ENCODE measurements at places on chromosomes 11 and 22.

- DNase-seq: no peak
Measured at GRCh38 chr11:61555051-61555969, 25.6 kb downstream of the SYT7 start.

DNA sequence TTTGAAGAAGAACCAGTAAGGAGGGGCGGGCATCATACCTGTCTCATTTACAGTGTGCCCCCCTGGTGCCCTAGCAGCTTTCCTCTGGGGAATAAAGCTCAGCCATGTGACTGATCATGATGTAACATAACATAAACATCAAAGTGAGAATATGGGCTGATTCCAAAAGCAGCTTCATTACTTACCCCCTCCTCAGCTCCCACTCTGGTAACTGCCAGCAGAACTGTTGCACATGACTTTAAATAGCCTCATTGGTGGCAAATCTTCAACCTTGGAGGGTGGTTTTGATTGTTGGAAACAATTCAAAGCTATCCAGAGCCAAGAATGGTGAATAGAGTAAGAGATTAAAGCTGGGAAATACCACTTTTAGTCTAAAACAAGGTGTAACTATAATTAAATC is 384.6 kb downstream of the BUD13 start:
- no peak for DNase-seq

DNA sequence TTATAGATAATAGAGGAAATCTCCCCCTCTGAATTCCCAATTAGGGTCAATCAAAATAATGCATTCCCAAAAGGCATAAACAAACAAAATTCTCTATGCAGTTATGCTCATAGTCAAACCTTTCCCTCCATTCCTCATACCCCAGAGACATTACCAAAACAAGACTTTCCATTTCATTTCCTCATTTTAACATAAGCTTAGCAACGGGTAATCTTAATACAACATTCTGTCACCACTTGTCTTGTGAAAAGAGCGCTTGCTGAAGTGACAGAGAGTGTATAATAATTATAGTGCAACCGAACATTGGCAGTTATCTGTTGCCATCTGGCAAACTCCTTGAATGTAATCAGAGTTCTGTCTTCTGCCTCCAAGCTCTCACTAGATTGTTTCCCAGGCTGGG is 1.2 kb upstream of the SLN start:
- DNase-seq: no peak

DNA sequence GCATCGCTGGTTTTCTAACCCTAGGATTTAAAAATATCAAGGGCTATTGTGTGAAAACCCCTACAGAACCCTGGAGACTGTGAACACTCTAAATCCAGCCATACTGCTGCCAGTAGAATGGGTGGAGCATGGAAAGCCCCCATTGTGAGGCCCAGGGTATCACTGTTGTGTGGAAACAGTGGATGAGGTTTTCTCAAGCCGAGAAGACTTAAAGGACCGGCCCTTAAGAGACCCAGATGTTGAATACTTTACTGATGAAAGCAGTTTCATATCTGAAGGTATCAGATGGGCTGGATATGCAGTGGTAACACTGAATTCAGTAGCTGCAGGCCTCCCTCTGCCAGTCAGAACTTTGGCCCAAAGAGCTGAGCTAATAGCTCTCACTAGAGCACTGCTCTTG is 41.6 kb upstream of the GLYAT start:
- no peak for DNase-seq

- no peak for DNase-seq
Measured at GRCh38 chr11:126680131-126680530, 320.4 kb downstream of the KIRREL3 start.

GRCh38 chr11:468493-468892 is 18.4 kb downstream of the PTDSS2 start:
- DNase-seq: no peak

GRCh38 chr11:70578371-70578770 is 180.0 kb downstream of the CTTN start:
- no peak for DNase-seq

GRCh38 chr22:31627223-31627731 is 34.7 kb downstream of the PISD start:
- no peak for DNase-seq

DNA sequence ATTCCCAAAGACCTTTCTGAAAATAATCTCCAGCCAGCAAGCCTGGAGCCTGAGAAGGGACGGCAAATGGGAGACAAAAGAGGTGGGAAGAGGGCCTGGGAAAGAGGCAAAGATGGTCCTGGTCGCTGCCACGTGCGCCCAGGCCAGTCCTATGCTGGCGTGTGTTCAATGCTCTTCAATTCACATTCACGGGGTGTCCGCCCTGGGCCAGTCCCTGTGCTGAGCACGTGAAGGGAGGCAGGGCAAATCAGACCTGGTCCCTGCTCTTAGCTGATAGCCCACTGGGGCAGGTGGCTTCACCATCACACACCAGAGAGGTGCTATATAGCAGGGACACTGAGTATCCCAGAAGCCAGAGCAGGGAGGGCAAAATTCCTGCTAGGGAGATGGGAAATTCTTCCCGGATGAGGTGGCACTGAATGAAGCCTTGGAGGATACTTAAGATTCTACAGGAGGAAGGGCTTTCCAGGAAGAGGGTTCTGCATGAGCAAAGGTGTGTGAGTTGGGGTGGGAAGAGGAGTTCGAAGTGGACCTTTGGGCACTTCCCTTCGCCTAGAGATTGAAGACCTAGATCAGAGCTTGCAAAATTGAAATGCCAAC is 148.2 kb downstream of the CHST1 start:
- no peak for DNase-seq

- no peak for DNase-seq
Measured at GRCh38 chr22:44181912-44182587, 1.3 kb downstream of the PARVG start.

DNA sequence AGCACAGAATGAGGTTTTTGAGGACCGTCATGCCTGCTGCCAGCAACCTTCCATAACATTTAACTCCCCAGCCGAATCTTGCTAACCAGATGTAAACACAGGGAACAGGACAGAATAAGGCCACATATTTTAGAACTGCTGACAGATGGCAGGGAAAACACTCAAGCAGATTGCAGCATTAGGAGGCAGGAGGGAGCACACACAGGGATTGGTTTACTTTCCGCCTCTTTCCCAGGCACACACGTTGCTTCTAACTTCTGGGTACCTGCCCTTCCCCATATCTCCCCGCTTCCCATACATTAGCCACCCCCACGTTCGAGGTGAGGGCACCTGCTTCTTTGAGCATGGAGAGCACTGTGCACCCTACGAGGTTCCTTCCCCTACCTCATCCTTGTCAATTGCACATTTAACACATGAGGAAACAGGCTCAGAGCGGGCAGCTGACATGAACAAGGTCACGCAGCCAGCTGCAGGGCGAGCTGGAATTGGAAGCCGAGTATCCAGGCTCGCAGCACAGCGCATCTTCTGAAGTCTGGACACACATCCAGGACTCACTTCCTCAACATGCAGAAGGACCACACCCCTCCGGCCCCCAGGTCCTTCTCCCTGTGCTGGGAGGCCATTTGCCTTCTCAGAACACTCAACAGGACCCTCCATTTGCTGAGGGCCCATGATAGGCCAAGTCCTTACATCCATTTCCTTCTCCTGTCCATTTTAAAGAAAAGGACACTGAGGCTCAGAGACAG is 18.7 kb downstream of the ASPHD2 start:
- DNase-seq: no peak

- DNase-seq: no peak
Measured at GRCh38 chr11:130578738-130579368, 130.4 kb downstream of the ADAMTS15 start.

DNA sequence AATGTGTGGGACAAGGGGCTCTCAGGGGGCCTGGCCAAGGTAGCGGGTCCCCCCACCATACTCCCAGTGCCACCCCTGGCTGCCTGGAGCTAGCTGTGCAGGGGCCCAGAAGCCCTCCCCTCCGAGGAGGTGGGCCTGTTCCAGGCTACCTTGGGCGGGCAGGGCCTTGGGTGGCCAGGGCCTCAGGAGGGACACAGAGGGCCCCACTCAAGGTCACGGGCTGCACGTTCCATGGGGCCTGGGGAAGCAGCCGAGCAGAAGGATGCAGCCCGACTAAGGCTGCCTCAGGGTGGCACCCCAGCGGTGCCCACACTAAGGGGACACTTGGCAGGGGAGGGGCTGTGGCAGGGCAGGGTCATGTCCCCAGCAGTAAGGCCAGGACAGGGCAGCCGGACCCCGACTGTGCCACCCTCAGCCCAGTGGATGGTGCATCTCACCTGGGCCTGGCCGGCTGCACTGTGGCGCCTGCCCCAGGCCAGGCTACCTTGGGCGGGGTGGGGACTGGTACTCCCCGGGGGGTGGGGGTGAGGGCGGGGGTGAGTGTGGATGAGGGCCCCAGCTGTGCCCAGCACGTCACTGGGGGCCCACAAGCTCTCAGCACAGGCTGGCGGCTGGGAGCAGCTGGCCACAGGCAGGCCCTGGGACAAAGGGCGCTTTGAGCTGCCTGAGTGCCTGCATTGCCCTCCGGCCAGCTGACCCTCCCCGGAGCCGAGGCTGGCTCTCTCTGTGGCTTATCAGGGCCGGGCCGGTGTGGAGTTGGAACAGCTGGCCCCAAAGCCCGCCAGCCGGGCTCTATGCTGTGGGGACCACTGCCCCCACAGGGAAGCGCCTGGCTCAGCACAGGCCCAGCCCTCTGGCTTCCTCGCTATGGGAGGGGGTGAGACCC is 117.1 kb downstream of the KCNQ1 start:
- DNase-seq: no peak

GRCh38 chr11:27228232-27228905 is 134.6 kb downstream of the CCDC34 start:
- DNase-seq: no peak

DNA sequence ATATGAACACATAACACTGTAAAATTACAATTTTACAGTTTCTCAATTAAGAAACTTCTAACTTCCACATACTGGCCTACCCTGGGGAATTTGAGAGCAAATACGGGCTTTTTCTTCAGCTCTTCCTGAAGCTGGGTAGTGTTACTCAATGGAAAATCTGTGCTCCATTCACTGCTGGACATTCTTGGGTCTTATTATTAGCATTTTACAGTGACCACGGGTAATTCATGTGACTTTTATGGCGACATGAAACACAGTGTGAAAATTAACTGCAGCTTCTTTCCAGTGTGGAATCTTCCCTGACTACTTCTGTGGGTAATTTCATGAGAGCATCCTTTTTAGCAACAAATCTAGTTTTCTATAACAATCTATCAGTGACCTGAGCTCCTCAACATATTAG is 423.7 kb upstream of the ANO5 start:
- no peak for DNase-seq

DNA sequence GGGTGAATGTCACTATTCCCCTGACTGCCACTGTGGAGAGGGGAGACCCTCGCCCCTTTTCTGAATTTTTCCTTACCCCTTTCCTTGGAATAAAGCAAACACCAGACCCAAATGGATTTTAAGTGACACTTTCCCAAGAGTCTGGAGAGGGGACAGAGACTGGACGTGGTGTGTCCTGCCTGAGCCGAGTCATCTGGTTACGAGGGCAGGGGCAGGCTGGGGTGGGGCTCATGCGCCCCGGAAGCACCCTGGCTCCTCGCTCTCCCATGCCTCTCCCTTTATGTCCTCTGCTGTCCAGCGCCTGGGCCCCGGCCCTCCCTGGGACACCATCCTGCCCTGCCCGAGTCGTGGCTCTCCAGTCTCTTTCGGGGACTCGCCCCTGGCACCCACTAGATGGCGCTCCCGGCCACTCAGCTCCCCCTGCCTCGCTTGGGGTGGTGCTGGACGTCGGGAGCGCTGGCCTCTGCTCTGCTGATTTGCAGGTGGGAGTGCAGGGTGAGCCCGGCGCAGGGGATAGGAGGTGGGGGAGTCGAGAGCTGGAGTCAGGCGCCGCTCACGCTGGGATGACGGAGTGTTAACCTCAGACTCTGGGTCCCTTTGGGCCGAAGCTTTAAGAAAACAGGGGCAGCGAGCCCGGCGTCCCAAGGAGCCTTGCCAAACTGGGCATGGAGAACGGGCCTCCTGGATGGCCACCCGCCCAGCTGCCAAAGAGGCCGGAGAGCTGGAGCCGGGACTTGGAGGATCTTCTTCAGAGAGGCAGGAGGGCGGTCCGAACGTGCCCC is 89.8 kb downstream of the RPS6KA4 start:
- peak; percentile 55 for DNase-seq

DNA sequence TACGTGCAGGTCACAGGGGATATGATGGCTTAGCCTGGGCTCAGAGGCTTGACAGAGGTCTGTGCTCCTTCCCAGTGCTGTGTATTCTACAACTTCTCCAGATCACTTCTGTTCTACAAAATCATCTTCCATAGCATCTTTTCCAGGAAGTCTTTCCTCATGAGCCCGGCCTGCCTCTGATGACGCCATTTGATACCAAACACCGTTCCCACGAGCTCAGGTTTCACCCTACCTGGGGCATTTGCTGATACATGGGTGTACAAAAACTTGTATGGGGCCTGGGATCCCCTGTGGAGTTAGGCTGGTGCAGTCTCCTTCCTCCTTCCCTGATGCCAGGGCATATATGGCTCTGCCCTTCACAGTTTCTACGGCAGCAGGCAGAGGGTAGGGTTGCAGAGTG is 78.7 kb downstream of the NECTIN1 start:
- no peak for DNase-seq

GRCh38 chr22:37298748-37299495 is 16.6 kb downstream of the CYTH4 start:
- no peak for DNase-seq
